Cerebellar nuclear complex (tissue), 1 donor: ENCODE measurements at places on chromosomes 11 and 22.

- DNase-seq = no peak
Observed at GRCh38 chr22:30314915-30315314, 11.8 kb downstream of the TBC1D10A start.

DNA sequence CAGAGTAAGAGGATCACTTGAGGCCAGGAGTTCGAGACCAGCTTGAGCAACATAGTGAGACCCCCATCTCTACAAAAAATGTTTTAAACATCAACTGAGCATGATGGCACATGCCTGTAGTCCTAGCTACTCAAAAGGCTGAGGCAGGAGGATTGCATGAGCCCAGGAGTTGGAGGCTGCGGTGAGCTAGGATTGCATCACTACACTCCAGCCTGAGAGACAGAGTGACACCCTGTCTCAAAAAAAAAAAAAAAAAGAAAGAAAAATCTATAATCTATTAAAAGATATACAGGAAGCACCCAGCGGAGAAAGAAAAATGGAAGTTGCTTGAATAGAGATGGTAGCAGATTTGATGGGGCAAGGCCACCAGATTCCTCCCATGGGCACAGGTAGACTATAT, 61.8 kb downstream of the FAM83F start:
- no peak for DNase-seq

DNA sequence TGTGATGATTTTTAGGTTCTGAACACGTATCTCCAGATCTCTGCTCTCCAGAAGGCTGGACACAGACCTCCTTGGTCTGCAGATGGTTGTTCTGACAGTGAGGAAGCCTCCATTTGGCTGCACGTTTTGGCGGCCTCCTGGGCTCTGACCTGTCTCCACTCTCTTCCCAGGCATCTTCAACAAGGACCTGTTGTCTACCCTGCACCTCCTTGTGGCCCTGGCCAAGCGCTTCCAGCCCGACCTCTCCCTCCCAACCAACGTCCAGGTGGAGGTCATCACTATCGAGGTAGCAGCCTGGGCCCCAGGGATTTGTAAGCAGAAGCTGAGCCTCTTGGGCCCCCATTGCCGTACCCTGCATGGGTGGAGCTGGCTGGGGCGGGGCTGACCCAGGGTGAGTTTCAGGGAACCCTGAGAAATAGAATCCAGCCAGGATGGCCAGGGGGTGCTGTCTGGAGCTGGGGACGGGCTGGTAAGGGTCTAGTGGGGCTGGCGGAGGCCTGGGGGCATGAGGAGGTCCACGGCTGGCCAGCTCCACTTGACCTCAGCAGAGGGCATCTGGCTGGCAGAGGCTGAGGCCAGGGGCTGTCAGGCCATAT, 9.8 kb downstream of the PARVG start:
- no peak for DNase-seq

- no peak for DNase-seq
Observed at GRCh38 chr22:40182231-40182835, 4.6 kb downstream of the TNRC6B start.

- DNase-seq = peak; percentile 75
Observed at GRCh38 chr22:24270556-24271385, at the start of gene SPECC1L. TSS of gene SPECC1L (plus strand) at chr22:24270831. CDS start at chr22:24302232, 31,401 bp downstream.

- DNase-seq = no peak
Observed at GRCh38 chr22:30276039-30276438, 9.4 kb upstream of the OSM start.

- no peak for DNase-seq
Observed at GRCh38 chr22:39135092-39135896, 17.2 kb downstream of the CBX7 start.

GRCh38 chr22:39959640-39960447, at the start of gene TMA7B:
TSS of gene TMA7B (plus strand) at chr22:39960397. CDS start at chr22:39964375, 3,978 bp downstream.
- no peak for DNase-seq

- DNase-seq = no peak
Observed at GRCh38 chr11:6079463-6079862, 28.0 kb upstream of the OR56B4 start.

DNA sequence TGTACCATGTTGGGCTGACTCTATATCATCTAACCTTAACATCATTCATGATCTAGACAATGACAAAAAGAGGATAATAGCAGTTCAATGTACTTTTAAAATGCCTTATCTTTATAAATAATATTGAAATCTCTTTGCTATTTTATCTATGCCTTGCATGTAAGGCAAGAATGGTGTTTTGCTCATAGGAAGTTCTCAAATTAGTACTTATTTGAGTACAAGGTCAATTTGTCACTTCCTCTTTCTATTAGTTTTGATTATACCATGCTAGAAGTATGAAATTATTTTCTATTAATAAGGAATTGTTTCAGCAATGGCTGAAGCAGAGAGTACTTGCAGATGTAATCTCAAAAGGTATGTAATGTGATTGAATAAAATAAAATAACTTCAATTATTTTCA, 1285.4 kb upstream of the TENM4 start:
- no peak for DNase-seq

- DNase-seq = no peak
Observed at GRCh38 chr11:74731301-74732094, at the start of gene CHRDL2. TSS of gene CHRDL2 (minus strand) at chr11:74731426. CDS start at chr11:74730888, 538 bp downstream.

DNA sequence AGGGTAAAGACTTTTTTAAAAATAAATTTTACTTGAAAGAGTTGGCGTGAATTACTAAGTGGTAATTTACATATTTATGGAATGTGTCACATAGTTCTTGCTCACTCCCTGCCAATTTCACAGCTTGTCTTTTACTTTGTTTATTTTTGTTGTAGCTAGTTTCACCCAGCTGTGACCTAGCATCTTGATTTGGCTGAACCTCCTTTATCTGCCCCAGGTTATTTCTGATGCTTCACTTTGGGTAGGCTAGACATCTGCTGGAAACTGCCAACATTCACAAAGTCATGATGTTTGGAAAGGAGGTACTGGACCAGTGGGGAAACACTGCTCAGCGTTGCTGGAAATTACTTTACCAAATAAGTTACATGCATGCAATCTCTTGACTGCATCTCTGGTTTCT, 1676.0 kb upstream of the RAG2 start:
- no peak for DNase-seq

DNA sequence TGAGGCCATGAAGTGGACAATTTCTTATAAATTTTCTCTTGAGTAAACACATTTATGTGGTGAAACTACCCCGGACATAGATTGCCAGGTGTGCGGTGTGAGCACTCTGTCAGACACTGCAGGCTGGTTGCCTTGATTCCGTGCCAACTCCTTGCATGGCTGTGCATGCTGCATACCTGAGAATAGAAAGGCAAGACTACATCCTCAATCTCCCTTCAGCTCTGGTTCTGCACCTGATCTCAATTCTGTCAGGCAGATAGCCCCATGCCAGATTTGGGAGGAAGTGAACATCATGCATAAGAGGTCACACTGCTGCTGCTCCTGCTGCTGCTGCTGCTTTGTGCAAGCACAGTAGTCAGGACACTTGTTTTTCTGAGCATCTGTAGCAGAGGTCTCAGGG, 42.5 kb upstream of the DEUP1 start:
- no peak for DNase-seq

DNA sequence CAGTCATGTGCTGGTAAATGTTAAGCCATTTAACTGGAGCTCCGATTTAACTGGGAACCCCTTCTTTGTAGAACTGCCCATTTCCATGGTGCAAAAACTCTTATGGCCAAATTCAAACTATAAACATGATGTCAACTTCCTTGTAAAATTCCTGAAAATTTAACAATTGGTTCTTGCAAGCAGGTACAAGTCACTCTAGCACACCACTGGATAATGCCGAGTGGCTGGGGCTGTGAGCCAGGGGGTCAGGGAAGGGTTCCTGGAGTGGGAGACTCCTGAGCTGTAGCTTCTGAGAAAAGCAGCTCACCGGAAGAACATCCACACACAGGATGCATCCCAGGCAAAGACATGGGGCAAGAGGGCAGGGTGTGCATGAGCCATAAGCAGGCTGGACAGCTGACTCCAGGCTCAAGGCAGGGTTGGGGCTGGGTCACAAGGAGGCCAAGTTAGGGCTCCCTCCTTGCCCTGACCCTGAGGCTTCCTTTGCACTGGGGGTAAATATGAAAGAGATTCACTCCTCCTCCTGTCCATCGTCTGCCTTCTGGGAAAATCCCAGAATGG, 18.2 kb downstream of the P2RY2 start:
- no peak for DNase-seq

- DNase-seq = no peak
Observed at GRCh38 chr22:33018232-33018864, 39.8 kb downstream of the SYN3 start.

GRCh38 chr11:72805216-72805615, 9.0 kb upstream of the ATG16L2 start:
- DNase-seq = no peak

- no peak for DNase-seq
Observed at GRCh38 chr22:38567531-38568285, 2.3 kb downstream of the DMC1 start.

DNA sequence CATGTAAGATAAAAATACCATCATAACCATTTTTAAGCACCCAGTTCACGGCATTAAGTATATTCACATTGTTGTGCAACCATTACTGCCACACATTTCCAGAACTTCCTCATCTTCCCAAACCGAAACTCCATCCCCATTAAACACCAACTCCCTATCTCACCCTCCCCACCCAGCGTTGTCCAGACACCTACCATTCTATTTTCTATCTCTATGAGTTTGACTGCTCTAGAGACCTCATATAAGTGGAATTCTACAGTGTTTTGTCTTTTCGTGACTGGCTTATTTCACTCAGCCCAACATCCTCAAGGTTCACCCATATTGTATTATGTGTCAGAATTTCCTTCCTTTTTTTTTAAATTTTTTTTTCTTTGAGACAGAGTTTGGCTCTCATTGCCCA, 45.2 kb downstream of the PPFIA1 start:
- no peak for DNase-seq

GRCh38 chr11:66020618-66021357, 5.5 kb downstream of the CATSPER1 start:
- DNase-seq = no peak

DNA sequence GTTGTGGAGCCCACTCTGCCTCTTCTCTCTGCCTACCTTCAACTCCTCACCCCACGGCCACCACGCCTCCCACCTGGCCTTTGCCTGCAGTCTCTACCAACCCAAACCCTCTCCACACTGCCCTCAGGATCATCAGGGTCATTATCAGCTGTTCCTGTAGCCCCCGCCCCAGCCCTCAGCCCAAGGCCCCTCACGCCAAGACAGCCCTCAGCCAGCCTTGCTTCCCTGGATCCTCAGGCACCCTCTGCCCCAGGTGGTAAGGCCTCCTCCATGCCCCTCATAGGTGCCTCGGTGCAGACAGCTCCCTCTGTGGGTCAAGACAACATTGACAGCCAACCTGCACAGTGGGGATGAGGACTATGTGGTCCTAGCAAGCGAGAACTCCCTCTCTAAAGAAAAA, 1.7 kb downstream of the SBF1 start:
- no peak for DNase-seq

GRCh38 chr22:22752556-22753477, 108.4 kb downstream of the GGTLC2 start:
- no peak for DNase-seq

GRCh38 chr11:13216711-13217075, 60.9 kb upstream of the BMAL1 start:
- no peak for DNase-seq

DNA sequence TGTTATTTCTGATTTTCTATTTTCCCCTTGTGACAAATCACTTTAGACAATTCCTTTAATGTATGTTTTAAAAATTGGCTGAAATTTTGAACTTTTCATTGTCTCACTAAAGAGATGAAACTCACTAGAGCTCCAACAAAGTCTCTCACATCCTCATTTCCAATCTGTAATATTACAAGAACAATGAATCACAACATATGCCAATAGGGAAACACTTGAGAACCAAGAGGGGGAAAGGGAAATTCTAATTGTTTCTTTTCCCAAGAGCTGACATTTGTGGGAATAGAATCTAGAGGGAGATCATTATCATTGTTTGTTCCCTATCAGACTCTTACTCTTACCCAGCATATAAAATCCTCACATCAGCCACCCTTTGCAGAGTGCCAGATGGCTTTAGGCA, 28.2 kb downstream of the OR10D3 start:
- DNase-seq = no peak

DNA sequence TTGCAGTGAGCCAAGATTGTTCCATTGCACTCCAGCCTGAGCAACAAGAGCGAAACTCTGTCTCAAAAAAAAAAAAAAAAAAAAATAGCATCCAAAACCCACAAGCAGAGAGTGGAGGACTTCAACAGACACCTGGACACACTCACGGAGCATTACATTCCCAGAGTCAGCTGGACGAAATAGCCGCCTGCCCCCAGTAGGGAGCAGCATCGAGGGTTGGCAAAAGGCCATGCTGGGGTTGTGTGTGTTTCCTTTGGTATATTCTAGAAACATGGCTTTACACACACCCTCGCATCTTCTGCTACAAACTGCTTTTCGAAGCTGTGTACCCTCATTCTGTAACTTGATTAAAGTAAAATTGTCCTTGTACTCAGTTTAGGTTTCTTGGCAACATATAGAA, 5.3 kb downstream of the ADA2 start:
- DNase-seq = no peak

DNA sequence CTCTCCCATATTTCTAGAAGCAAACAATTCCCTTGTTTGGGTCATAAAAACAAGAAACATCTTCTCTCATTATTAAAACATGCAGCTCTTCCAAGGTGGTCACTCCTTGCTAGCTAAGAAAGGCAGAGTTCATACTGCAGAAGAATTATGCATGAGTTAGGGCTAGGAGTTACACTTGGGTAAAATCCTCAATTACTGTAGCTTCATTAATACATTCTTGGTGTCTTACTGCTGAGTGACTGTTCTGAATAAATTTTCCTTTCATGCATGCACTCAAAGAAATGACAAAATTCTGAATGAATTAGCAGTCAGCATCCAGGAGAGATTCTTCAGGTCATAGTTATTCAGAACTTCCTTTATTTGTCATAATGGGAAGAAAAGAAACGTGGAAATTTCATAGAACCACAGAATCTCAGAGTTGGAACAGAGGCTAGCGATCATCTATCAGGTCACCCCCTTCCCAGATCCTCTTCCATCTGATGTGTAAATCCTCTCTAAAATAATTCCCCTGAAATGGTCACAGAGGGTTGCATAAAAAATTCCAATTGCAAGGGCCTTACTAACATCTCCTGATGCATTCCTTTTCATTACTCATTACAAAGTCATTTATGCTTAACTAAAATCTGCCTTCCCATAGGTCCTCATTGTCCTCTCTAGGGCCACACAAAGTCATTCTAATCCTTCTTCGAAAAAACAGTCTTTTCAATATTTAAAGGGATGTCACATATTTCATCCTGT, 771.5 kb downstream of the DLG2 start:
- no peak for DNase-seq

GRCh38 chr11:25432376-25432775, 899.6 kb upstream of the ANO3 start:
- DNase-seq = no peak

GRCh38 chr22:35598396-35598710, 18.8 kb downstream of the MB start:
- DNase-seq = no peak

- DNase-seq = no peak
Observed at GRCh38 chr11:134047586-134047999, 21.3 kb upstream of the JAM3 start.

DNA sequence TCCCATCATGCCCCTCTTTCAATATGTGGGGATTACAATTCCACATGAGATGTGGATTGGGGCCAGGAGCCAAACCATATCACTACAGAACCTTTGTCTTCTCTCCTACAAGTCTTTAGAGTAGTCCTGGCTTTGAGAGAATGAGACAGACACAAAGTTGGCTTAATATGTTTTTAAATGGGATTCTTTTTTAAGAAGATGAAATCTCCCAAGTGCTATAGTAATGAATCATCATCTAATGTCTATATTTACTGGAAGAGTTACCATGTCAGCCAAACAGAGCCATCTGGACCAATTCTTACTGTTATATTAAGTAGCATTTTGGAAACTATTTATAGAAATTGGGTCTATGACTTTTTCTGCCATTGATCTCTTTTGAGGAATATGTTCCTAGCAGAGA, 38.1 kb upstream of the CARD18 start:
- DNase-seq = no peak
